Germinal center (tissue), 1 donor: ENCODE measurements at places on chromosomes 6 and 20.

DNA sequence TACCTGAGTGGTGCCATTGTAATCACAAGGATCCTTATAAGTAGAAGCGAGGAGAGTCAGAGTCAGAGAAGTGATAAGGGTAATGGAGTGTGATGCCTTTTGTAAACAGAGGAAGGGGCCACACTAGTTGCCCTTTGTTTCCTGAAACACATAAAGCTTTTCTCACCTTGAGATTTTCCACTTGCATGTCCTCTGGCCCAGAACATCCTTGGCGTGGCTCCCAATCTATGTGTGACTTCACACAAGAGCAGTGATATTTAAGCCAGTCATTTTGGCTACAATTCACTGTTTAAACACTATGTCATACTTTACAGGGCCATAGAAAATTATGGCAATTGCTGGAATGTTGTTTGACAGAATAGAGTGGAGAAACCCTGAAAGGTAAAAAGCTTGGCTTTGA is 121.2 kb upstream of the BTN3A2 start:
- DNase-seq, result no peak

- DNase-seq, result no peak
Measured at GRCh38 chr6:33445119-33445603, 9.2 kb upstream of the ZBTB9 start.

- no peak for DNase-seq
Measured at GRCh38 chr6:6784514-6785162, 196.1 kb downstream of the LY86 start.

DNA sequence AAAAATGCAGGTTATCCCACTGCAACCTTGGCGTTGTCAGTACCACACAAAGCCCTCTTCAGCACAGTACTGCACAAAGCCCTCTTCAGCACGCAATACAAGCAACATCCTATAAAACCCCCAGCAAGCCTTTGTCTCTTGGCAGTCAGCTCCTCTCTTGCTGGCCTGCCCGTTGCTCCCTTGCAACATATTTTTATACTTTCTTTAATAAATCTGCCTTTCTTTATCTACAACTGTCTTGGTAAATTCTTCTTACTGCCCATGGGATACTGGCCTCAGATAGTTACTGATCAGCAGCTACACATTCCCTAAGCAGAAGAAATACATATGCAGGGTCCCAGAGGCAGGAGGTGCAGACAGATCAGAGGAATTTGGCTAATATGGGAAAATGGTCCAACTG is 70.5 kb upstream of the MAP3K4 start:
- no peak for DNase-seq

DNA sequence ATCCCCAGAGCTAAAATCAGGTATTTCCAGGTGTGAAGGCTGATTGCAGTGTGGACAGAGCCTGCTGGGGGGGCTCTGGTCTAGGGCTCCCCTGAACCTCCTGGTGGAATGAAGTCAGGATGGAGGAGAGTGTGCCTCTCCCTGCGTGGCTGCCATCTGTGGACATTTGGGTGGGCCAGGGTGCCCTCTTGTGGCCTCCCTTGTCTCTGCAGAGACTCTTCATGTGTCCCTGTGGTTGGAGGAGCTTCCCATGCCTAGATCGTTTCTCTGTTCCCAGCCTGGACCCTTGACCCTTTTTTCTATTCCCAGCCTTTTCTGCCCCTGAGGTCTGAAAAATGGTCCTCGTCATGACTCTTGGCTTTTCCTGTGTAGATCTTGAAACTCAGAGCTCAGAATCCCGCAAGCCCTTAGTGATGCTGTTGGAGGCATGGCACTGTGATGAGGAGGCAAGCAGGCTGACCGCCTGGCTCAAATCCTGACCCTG is 9.9 kb upstream of the PSMF1 start:
- peak; percentile 53 for DNase-seq

- no peak for DNase-seq
Measured at GRCh38 chr6:149657441-149657840, 8.9 kb upstream of the KATNA1 start.

- DNase-seq, result no peak
Measured at GRCh38 chr6:15628499-15629131, 34.2 kb downstream of the DTNBP1 start.

GRCh38 chr6:119119989-119120388 is 41.5 kb upstream of the FAM184A start:
- DNase-seq, result no peak

DNA sequence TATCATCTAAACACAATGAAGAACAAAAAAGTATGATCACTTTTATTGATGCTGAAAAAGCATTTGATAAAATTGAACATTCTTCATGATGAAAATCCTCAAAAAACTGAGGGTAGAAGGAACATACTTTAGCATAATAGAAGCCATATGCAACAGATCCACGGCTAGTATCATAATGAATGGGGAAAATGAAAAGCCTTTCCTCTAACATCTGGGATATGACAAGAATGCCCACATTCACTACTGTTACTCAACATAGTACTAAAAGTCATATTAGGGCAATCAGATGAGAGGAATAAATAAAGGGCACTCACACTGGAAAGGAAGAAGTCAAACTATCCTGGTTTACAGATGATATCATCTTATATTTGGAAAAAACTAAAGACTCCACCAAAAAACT is 256.6 kb downstream of the RFPL4B start:
- DNase-seq, result no peak

- peak; percentile 68 for DNase-seq
Measured at GRCh38 chr20:33791959-33792597, 19.1 kb upstream of the CHMP4B start.

DNA sequence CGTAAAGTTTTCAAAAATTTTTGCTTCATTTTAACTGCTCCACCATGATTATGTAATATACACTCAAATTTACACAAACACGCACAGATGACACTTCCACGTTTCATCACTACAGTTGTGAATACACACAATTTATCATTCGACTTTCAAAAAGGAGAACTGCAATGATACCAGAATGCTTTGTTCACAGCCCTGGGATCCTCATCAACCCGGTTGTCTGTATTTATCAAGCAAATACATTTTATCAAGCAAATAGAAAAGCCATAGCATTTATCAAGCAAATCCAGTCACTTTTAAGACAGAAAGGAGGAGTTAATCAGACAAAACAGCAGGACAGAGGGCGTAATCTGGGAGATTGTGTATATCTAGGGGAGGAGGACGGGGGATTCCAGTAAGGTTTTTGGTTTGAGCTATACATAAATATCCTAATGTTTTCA is 20.3 kb upstream of the ABT1 start:
- DNase-seq, result no peak

GRCh38 chr6:130314271-130314670 is 51.5 kb upstream of the TMEM200A start:
- no peak for DNase-seq
